ENCODE measurements at places on chromosomes 3 and 15. TPM values are rescaled to one million over a fixed set of nuclear protein-coding genes. Genes with fewer than 3 reads are reported as not detected.

DNA sequence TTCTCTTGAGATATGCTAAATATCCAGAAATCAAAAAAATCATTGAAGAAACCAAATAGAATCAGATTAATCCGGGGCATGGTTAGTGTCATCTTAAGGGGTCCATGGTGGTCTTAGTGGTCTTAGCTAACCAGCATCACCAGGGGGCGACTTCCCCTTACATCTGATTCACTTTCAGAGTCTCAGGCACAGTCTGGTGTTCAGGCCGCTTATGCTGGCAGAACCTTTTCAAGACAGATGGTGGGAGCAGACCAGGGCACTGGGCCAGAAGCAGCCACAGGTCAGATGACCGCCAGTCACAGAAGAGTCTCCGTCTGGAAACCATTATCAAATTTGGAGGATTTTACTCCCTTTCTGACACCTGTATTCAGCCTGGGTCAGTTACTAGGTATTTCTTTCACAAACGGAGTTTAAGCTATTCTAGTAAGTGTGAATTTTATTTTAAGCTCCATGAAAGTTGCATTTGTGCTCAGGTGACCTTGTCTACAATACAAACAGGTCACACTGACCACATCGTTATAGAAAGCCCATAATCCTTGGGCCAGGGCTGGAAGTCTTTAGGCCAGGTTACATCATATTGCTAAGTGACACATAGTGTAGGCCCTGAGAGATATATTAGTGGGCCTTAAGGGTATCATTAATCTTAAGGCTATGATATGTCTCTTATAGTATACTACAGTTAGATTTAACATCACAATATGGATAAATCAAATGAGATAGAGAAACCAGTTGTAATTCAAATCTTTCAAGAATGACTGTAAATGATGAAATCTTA is 365.5 kb downstream of the GBE1 start:
- DNase-seq, result no peak

GRCh38 chr3:42492508-42493080 is 9.8 kb upstream of the VIPR1 start:
- DNase-seq, result no peak

DNA sequence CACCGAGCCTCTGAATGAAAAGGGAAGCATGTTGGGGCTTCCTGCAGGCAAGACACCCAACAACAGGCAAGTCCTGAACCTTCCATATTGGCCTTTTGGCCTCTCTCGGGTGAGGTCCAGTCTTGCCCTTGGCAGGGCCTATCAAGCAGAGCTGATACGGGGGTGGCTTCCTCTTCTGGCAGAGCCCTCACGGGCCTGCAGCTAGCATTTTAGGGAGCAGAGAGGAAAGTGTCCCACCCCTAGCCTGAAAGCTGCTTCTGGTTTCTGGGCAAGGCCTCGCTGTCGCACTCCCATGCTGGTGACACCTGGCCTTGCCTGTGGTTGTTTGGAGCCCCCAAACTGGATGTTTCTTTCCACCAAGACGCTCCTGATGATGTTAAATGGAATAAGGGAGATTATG is 31.8 kb upstream of the CTSH start:
- no peak for DNase-seq

Gene RBP2
- total RNA-seq, result not detected

Gene CKMT1B
- total RNA-seq, result 0.63 TPM

- DNase-seq, result no peak
These were observed 37.9 kb upstream of the THUMPD3 start for GRCh38 chr3:9324944-9325343.

Gene HAPLN3
- 6.6 TPM for total RNA-seq

- no peak for DNase-seq
These were observed 345.9 kb upstream of the TPRG1 start for GRCh38 chr3:188825901-188826300.

- DNase-seq, result no peak
These were observed 652.3 kb upstream of the KCNMB2 start for GRCh38 chr3:177883957-177884356.

DNA sequence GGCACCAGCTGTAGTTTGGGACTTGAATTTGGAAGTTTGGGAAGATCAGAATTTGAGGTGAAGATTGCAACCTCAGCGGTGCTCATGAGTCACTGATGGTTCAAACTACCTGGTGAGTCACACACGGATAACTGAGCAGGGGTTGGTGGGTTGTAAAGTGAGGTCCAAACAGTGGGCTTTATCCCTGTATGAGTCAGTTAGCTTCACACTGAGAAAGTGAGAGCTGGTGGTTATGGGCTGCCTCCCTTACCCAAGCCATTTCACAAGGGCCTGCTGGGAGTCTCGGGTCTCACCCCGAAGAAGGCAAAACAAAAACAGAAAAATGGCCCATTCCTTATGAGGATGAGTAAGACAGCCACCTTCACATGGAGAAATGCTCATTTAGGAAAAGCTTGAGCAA is 77.0 kb downstream of the ITGA11 start:
- no peak for DNase-seq

DNA sequence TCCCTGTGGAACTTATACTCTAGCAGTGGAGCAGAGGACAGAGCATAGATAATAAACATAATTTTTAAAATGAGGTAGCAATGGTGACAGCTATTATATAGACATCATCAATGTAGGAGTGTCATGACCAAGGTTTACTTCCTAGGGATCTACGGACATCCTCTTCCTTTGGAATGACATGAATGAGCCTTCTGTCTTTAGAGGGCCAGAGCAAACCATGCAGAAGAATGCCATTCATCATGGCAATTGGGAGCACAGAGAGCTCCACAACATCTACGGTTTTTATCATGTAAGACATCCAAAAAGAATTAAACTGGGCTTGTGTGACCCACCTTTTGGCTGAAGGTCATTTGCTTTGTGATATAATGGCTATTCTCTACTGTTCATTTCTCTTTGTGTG is 30.1 kb upstream of the CAPN3 start:
- DNase-seq, result no peak

- no peak for DNase-seq
These were observed 4.5 kb upstream of the ULK3 start for GRCh38 chr15:74847432-74847831.

DNA sequence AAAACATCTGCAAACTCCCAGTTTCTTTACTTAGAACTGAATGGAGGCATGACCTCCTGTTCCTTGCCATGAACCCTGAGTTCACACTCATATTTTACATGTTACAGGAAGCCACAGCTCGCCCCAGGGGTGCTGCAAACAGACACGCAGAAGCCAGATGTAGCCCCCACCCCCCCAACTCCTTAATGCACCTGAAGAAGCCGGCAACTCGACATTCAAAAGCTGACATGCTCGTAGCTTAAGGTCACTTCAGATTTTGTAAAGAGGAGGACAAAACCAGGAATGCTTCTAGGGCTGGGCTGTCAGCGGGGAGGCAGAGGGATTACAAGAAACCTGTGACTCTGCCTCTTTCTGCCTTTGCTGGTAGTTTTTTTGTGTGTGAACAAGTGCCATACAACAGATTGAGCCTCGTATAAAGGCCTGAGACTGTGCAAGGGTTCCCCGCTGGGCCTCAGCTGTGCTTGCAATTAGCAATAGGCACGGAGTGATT is 42.0 kb upstream of the FEZF2 start:
- no peak for DNase-seq

- DNase-seq, result no peak
These were observed 434.8 kb upstream of the THBS1 start for GRCh38 chr15:39145854-39146625.

Gene CCNB2
- total RNA-seq, result 18.2 TPM

DNA sequence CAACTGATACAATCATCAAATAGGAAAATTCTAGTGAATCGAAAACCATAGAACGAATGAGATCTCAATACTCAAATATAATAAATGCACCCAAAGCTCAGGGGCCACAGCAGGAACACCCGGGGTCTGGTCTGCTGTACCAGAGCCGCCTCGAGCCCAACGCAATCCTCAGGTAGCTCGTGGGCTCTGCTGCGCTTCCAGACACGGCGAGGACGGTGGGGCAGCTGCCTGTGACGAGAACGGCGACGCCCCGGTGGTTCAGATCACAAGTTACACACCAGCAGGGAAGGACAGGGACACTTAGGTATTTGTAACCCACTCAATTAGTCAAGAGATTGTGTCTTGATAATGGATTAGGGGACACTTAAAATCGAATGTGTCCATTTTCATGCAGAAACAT is 54.6 kb downstream of the NIPA2 start:
- no peak for DNase-seq

Gene CD276
- 40.6 TPM for total RNA-seq

Gene RAMAC
- total RNA-seq, result 38.9 TPM

Gene ARRDC4
- total RNA-seq, result 36.7 TPM

GRCh38 chr3:191244242-191244867 is 45.3 kb downstream of the OSTN start:
- DNase-seq, result no peak

DNA sequence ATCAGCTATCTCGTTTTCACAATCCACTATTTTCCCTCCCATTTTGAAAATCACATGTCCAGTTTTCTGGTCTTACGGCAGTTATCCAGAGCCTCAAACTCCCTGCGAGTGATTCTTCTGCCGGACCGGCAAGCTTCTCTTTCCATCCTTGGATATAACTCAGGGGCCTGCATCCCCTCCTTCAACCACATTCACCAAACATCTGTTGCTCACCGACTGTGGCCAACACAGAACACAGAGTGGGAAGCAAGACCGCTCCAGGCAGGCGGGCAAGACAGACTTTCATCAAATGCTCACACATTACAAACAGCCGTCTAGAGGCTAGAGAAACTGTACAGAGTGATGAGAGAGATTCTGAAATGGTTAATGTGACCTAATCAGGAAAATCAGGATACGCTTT is 7.6 kb upstream of the SLC12A8 start:
- DNase-seq, result no peak

DNA sequence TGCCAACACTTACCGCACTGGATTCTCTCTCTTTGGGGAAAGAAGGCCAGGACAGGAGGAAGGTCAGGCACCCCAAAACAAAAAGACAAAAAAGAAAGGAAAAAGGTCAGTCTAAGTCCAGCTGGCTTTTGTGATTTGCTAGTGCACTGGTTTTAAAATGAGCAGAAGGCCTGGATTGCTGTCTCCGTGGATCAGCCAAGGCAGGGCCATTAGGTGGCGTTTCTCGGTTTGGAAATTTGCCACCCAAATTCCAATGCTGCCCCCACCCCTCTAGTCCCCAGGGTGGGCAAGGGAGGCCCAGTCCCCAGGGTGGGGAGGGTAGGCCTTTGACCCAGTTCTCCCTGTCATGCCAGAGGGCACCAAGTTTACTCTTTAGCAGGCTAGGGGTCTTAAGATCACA is 33.3 kb downstream of the TLE3 start:
- no peak for DNase-seq

DNA sequence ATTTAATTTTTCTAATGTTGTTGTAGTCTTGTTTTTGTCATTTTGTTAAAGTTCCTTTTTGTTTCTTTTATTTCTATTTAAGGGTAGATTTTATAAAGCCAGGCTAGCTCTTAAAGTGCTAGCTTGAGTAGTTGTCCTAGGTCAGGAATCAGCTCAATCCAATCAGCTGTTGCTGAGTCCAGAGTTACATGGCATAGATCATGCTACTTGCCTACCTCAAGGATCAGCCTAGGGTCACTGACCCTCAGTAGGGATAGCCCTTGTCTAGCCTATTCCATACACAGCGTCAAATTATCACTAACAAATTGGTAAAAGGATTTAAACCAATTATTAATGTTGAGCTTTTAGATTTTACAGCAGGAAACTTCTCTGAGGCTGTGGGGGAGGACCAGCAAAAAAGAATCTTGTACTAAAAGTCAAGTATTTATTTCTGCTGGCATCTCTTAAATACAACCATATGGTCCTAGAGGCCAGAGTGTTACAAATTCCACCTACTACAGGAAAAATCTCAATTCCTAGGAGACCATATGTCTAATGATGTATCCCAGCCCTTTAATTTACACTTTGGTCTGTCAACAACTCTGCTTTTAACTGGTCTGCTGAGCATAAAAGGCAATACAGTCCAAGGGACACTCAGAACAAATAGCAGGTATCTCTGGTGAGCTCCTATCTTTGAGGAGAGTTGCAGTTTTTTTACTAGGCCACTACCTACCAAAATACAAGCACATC is 138.3 kb upstream of the PTPRG start:
- DNase-seq, result no peak

Gene TRIM42
- not detected for total RNA-seq

- no peak for DNase-seq
These were observed 4.0 kb upstream of the SLC25A38 start for GRCh38 chr3:39378957-39379777.
